ENCODE measurements at places on chromosomes 2 and 18.

- no peak for DNase-seq
Observed at GRCh38 chr2:26521054-26521912, 43.4 kb upstream of the OTOF start.

- no peak for DNase-seq
Observed at GRCh38 chr2:127700527-127701192, 637 bp upstream of the SFT2D3 start.

DNA sequence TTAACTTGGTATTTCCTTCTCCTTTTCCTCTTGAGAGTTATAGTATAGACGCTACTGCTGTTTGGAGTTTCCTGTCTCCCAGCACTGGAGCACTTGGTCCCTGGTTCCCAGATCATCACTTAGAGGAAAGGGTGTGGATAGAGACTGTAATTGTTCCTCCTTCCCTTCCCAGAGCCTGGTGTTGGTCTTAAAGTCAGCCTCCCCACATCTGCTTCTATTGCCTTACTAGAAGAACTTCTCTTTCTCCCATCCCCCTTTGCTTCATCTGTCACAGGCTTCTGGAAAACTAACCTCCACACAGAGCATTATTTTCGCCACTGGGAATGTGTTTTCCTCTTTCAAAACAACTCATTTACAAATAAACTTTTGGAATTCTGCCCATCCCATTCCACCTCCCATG, 131.0 kb downstream of the CCDC85A start:
- no peak for DNase-seq

DNA sequence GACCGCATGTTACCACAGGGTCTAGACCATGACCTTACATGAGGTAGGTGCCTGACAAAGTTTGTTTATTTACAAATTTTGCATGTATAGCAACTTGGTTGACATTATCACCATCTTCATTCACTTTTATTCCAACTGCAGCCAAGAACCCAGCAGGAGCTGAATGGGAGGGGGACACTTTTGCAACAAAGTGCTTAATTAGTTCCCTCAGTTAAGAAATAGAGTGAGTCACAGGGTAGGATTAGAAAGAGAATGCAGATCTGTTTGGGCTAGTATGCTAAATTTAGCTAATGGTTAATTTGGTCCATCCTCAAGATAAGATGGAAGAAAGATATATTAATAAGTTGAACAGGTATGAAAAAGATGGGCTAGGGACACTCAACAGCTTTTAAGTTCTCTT, 678.9 kb downstream of the ARHGAP15 start:
- DNase-seq = no peak

- no peak for DNase-seq
Observed at GRCh38 chr2:184683911-184684310, 85.6 kb downstream of the ZNF804A start.

DNA sequence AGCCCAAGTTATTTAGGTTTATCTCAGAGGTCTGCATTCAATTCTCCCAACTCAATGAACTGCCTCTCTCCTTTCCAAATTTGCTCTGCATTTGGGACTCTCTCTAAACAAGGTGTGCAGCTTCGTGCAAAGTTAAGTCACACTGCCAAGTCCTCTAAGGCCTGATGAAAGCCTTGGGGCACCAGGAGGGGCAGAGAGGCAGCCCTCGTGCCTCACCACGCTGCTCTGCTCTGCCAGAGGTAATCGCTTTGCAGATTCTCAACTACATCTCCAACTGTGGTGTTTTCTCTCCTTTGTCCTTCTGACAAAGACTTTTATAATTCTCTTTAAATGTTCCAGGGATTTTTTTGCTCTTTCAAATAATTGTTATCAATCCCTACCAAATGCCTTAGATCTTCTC, 283.0 kb downstream of the MEIS1 start:
- DNase-seq = no peak

DNA sequence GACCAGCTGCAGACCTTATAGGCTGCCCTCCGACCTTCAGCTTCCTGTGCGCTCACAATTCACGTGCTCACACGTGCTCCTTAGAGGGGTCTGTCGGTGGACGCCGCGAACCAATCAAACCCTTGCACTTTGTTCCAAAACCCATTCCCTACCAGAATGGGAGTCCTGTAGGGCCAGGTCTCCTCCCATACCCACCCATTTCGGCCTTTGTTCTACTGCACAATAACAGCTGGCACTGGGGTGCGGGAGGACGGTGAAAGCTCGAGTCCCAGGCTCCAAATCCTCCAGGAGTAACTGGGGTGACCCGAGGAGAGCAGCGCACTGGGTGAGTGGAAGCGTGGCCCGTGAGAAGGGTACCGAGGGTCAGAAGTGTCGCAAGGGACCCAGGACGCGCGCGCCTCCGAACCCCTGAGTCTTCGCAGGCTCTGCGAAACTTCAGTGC, 13.0 kb downstream of the SIX3 start:
- no peak for DNase-seq

DNA sequence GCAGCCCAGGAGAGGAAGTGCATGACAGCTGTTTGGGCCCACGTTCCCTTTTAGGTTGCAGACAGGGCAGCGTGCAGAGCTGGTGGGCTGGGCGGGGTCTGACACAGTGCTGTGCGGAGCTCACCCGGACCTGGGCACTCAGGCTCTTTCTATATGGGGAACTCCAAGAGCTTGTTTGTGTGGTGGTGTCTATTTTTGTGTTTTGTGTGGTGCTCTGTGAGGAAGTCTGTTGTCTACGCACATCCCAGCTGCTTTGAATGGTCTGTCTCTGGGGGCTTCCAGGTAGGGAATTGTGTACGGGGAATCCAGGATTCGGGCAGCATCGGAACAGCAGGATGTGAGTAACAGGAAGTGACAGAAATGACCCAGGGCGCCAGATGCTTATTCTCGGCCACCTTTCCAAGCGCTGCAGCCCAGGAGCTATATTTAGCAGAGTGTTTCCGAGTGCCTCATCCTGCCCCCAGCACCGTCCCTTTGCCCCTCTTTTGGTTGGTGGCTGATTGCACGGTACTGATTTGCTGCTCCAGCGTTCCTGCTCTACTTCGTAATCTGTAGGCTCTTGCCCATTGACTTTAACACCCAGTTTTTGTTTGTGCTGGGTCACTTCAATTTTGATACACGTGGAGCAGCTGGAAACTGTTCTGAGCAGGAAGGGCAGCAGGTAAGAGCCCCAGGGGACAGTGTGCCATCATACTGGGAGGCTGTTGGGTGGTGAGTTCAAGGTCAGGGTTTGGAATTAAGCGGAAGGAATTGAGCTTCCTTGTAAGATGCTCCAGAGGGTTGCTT, 64.7 kb downstream of the DGKD start:
- no peak for DNase-seq

DNA sequence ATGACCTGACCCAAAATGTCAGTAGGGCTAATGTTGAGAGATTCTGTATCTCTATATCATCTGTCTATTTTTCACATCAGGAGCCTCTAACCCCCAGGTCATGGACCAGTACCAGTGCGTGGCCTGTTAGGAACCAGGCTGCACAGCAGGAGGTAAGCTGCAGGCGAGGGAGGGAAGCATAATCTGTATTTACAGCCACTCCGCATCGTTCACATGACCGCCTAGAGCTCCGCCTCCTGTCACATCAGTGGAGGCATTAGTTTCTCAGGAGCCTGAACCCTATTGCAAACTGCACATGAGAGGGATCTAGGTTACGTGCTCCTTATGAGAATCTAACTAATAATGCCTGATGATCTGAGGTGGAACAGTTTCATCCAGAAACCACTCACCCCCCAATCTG, 180.6 kb downstream of the RDH14 start:
- no peak for DNase-seq

DNA sequence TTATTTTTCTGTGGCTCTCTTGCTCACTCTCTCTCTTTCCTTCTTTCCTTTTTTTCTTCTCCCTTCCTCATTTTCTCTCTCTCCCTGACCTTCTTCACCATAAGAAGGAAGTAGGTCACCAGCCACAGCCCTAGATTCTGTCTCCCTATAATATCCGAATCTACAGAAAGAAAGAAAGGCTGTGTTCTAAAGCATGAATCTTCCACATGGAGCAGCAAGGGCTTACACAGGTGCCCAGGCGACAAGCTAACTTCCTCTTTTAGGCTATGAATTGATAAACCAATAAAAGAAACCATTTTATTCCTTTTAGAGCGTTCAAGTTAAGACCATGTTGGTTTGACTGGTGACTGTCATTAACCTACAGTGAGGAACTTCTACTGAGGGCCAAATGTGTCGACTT, 49.3 kb downstream of the CACNB4 start:
- no peak for DNase-seq

GRCh38 chr2:160251569-160251968, 51.5 kb upstream of the ITGB6 start:
- DNase-seq = no peak

DNA sequence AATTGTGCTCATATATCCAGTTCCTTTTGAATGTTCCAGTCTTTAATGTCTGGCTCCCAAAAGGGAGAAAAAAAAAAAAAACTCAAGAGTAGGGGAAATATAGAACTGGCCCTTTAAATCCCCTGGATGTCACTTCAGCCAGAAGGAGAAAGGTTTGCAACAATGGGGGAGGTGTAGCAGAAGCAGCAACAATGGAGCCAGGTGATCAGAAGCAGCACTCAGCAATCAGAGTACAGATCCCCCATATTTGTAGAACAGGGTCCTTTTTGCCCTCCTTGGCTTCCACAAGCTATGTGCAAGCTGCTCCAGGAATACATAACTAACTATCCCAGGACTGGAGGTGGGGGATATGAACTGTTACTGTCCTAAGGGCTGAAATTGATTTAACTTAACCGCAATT, 25.8 kb upstream of the ZNF397 start:
- DNase-seq = no peak

GRCh38 chr2:203934041-203934492, 2.5 kb upstream of the ICOS start:
- DNase-seq = no peak

DNA sequence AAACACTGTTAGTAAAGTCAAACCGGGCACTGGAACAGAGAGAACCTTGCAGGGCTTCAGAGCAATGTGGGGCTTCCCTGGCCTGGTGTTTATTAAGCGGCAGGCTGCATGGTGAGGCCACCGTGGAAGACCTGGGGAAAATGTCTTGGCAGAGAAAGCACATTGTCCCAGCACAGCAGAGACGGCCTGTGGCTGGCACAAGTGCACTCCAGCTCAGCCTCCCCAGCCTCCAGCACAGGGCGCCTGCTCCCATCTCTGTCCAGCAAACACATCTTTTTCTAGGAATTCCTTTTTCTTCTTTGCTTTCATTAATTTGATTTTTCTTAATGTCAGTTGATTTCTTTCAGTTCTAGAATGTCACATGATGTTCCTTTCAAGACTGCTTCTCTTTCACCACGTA, 138.2 kb upstream of the NFATC1 start:
- DNase-seq = no peak

DNA sequence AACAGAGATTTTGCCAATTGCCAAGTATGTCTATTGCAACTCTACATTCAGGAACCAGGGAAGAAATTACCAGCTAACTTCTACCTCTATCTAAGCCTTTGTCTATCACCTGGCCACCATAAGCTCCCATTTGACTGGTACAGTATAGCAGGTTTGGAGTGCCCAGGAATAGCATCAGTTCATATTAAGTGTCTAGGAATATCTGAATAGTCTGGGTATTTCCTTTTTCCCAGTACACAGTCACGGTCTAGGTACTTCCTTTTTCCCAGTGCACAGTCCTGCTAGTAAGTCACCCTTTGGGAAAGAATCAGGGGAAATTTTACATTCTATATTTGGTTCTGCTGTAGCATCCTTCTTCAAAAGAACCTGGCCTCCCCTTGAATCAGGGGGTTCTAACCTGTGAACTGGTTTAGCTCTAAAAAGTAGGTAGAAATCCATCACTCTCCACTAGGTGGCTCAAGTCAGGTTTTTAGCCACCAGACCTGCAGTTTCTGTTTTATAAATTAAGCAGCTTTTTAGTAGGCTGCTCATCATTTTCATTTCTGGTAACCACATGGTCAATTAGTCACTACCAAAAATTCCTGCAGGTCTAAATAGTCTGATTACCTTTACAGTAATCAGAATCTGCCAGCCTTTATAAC, 49.3 kb upstream of the DNAJC10 start:
- no peak for DNase-seq

GRCh38 chr18:76874642-76875389, 52.5 kb downstream of the ZNF236 start:
- DNase-seq = no peak

- DNase-seq = no peak
Observed at GRCh38 chr2:46187112-46187618, 110.0 kb upstream of the EPAS1 start.

DNA sequence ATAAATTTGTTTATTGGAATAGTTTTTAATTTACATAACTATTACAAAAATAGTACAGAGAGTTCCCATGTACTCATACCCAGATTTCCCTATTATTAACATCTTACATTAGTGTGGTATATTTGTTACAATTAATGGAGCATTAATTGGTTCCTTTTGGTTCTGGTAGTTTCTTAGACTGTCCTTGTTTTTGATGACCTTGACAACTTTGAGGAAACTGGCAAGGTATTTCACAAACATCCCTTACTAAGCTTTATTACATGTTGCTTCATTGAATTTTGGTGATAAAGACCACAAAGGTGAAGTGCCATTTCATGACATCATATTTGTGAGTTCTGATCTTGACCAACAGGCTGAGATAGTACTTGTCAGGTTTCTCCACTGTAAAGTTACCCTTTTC, 379.0 kb upstream of the GCFC2 start:
- no peak for DNase-seq

- no peak for DNase-seq
Observed at GRCh38 chr2:16067866-16068551, 127.7 kb downstream of the MYCN start.

- DNase-seq = peak; percentile 32
Observed at GRCh38 chr2:174750923-174751441, 13.3 kb downstream of the CHRNA1 start.

- DNase-seq = no peak
Observed at GRCh38 chr2:120346667-120347358, 877 bp downstream of the INHBB start.

- no peak for DNase-seq
Observed at GRCh38 chr18:25099895-25100294, 252.1 kb downstream of the ZNF521 start.
